ENCODE measurements at places on chromosomes 16 and 17.
A peak's percentile ranks its signal among the peaks of the same experiment; 100 is the strongest.

DNA sequence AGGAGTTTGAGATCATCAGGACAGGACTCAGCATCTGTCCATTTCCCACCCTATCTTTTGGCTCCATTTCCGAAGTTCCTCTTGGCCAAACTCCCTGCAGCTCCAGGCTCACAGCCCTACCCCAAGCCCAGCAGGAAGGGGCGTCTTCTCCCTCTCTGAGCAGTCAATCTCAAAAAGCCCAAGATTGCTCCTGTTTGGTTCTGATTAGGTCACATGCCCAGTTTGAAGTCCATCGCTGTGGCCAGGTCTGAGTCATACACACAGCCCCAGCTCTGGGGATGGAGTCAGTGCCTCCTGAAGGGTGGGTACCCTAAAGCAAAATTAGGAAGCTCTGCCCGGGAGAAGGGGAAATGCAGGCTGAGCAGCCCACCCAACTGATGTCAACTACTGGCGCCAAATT lies 23.9 kb downstream of the SNX20 start:
- DNase-seq: no peak

- peak; percentile 52 for DNase-seq
These were observed 1931.9 kb downstream of the TP53TG3F start for GRCh38 chr16:35391328-35391727.

- DNase-seq: no peak
These were observed 3.4 kb upstream of the SEC14L5 start for GRCh38 chr16:4954714-4955113.

DNA sequence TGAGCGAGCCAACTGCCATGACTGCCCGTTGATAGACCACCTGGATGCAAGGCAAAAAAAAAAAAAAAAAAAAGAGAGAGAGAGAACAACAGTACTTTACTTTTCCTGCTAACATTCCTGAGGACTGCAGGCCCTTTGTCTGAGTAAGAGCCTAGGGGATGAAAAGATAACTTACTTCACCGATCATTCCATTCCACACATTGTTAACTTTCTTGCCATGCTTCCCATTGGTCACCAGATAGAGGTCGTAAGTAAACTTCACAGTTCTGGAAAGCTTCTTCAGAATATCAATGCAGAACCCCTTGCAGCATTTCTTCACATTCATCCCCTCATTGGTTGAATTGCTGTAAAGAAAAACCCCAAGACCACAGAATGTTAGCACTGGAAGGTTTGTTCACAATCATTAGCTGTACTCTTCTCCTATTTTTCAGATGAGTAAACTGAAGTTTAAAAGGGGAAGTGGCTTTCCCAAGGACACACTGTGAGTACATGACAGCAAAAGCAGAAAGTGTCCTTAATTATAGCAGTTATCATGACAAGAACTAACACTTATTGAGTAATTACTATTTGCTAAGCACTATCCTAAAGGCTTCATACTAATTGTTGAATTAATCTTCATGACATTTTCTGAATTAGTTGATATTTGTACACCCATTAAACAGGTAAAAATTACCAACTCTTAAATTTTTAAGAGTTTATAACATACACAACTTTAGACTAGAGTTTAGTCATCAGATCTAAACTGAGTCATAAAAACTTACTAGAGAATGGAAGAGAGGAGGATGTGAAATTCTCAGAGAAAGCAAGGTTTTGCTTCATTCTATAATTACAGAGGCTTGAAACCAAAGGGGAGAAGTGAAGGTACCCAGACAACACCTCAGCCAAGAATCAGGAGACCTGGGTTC lies 341.2 kb downstream of the GRIN2A start:
- DNase-seq: no peak

- no peak for DNase-seq
These were observed 40.8 kb downstream of the SPOP start for GRCh38 chr17:49637050-49637449.

GRCh38 chr17:63697341-63698286 lies 2.3 kb downstream of the LIMD2 start:
- DNase-seq: peak; percentile 16

GRCh38 chr17:1960545-1960912 lies 64.6 kb downstream of the RTN4RL1 start:
- DNase-seq: peak; percentile 70

Measured in NCI-H1417 (cell line).